ENCODE measurements at places on chromosomes 3 and 15.

DNA sequence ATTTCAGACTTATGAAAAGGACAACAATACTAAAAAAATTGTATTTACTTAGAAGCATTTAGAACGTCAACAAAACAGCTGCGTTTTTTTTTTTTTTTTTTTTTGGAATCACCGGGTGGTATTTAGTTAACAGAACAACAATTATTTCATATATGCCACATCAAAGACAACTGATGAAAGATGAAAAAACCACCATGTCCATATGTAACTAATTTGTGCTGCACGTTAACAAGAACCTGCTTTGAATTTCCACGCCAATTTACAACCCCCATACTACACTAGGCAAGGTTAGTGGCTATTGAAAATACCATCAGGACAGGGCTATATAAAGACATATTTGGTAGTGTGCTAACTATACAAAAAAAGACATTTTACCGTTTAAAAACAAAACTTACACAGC is 189.3 kb upstream of the ROBO1 start:
- DNase-seq, result no peak

GRCh38 chr15:82852941-82853561 is 43.6 kb downstream of the WHAMM start:
- DNase-seq, result no peak

GRCh38 chr15:80242132-80242769 is 9.8 kb downstream of the CTXND1 start:
- DNase-seq, result no peak

GRCh38 chr3:12833222-12834161 is 7.9 kb downstream of the RPL32 start:
- DNase-seq, result no peak

DNA sequence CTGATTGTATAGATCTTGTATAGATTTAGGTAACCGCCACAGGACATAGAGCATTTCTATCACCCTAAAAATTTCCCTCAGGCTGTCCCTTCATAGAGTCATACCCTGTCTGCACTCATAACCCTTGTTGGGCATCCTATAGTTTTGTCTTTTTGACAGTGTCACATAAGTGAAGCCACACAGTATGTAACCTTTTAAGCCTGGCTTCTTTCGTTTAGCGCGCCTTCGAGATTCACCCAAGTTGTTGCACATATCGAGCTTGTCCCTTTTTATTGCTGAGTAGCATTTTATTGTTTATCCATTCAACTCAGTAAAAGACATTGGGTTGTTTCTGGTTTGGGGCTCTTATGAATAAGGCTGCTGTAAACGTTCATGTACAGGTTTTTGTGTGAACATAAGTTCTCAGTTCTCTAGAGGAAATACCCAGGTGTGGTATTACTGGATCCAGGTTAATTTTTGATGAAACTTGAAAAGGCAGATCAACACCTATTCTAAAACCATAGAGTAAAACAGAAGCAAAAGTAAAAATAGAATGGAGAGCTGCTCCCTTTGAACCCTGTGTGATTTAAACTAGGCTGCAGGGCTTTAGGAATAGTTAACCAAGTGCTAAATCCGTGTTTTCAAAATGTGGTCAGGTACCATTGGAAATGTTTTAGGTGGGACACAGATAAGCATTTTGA is 49.5 kb downstream of the CD86 start:
- no peak for DNase-seq

GRCh38 chr15:38531509-38531908 is 33.1 kb downstream of the RASGRP1 start:
- DNase-seq, result no peak

- no peak for DNase-seq
Measured at GRCh38 chr3:138434875-138435772, 708 bp downstream of the ESYT3 start.

DNA sequence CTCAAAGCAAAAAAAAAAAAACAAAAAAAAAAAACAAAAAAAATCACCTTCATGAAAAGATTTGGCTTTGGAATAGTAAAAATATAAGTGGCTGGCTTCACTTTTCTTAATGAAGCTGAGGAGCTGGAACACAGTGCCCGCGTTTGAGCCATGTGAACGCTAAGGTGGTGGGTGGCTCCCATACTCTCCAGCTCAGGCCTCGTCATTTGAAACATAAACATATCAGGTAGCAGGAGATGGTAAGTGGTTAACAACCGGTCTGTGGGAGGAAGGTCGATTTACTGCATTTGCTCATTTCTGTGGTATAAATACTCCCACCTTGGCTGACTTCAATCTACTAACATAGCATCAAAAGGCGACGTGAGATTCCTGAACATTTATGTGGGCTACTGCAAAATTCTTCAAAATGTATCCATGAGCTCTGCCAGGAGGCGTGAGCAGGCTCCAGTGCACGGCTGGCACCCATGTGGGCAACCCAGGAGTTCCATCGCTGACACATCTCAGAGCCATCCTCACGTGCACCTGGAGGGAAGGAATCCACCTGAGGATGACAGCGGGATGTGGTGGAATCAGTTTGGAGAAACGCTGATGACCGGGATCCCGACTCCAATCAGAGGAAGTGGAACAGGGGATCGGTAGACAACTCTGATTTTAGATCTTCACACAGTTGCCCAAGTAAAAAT is 157.6 kb downstream of the ATP10A start:
- DNase-seq, result no peak

GRCh38 chr3:146493221-146493620 is 23.9 kb upstream of the PLSCR2 start:
- DNase-seq, result no peak

GRCh38 chr3:38643090-38643489 is 6.4 kb downstream of the SCN5A start:
- no peak for DNase-seq

GRCh38 chr3:35927441-35927840 is 288.1 kb downstream of the ARPP21 start:
- no peak for DNase-seq

GRCh38 chr3:16788440-16789056 is 96.2 kb upstream of the PLCL2 start:
- DNase-seq, result no peak

GRCh38 chr15:71808311-71809020 is 1.9 kb upstream of the NR2E3 start:
- DNase-seq, result no peak

DNA sequence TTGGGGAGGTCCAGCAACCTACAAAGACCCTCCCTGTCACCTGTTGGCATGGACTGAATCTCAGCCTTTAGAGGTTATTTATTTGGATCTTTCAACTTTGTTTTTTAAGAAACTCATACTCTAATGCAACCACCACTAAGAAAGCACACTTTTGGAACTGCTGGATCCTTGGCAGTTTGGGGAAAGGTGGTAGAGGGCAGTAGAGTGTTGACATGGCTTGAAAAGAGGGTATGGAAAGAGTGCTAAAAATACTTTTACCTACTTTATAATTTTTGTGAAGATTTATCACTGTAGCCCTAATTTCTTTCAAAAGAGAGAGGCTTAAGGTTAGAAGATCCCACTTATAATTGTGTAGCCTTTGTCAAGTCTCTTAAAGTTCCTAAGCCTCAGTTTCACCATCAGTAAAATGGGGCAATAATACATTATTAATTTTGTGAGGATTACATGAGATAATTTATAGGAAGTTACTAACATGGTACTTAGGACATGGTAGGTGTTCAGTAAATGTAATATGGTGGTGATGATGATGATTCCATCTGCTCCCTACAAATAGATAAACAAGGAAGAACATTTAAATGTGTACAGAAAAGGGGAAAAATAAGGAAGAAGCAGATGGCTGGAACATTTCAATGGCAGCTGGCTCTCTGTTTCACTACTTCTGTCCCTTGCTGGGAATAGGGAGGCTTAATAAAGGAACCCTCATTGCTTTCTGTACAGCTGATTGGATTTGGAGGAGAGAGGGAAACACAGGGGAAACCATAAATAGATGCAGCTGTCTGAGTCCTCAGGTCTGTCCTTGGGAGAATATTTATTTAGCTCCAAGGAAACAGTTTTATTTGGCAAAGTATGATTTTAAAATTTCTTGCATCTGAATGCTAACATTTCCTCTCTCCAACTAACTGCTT is 208.4 kb upstream of the ADAMTS9 start:
- DNase-seq, result no peak

DNA sequence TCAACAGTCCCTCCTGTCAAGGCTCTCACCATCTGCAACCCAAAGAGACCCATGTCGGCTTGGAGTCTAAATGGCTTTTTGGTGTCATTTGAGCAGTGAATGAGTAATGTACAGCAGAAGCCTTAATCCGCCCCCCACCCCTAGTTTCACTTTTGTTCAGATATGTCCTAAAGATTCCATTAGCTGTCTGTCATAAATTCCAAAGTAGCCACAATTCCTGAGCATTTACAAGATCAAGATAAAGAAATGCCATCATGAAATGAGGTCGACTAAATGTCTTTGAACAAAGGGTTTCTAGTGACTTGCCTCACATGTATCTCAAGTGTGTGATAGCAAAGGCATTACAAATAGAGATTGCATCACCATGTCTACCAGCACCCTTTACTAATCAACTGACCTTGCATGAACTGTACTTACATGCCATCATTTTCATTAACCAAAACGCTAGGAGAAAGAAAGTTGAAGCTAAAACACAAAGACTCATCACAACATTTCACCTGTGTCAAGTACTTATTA is 123.8 kb upstream of the PHLDB2 start:
- no peak for DNase-seq

- DNase-seq, result no peak
Measured at GRCh38 chr3:24145981-24146822, 201.1 kb downstream of the NR1D2 start.

DNA sequence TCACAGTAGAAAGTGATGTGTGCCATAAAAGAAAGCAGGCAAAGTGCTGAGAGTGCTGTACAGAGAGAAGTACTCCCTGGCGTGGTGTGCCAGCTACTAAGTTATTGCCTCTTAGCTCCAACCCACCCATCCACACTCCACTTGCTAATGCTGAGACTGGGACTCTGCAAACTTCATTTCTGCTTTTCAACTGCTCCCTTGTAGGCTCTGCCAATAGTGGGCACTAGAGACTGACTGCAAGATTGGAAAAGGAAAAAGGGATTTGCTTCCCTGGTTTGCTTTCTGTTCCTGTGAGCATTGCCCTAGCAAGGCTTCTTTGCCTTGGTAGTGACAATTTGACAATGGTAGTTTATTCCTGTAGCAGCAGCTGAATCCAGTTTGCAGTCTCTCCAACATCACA is 56.5 kb upstream of the TMEM108 start:
- DNase-seq, result no peak

DNA sequence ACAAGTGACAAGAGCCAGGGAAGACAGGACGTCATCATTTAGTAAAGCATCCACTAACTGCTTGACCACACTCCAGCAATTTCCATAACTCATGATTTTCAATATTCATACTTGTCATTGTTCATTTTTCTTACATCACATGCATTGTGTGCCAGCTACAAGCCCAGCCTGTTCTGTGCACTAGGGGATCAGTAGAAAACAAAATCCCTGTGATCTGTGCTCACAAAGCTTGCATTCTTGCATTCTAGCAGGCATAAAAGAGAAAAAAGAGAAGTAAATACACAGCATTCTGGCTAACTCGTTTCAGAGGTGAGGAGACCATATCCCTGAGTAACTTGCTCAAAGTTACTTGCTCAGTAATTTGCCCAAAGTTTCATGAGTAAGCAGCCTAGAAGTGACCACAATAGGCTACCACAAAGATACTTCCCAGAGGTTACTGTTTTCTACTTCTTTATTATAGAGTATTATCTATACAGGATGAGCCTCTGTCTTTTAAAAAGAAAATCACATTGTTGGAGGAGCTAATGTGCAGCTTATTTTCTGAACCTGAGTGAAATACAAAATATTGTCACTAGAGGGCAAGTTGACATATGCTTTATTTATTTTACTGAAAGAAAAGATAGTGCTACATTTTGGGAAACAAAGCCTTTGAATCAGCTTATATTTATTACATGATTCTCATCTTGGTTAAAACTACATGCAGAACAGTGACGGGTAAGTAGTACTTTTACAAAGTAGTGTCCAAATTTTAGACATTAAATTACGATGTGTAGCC is 701.4 kb upstream of the LMCD1 start:
- DNase-seq, result no peak

DNA sequence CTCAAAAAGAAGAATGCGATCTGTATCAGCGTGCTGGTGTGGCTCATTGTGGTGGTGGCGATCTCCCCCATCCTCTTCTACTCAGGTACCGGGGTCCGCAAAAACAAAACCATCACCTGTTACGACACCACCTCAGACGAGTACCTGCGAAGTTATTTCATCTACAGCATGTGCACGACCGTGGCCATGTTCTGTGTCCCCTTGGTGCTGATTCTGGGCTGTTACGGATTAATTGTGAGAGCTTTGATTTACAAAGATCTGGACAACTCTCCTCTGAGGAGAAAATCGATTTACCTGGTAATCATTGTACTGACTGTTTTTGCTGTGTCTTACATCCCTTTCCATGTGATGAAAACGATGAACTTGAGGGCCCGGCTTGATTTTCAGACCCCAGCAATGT is 1.3 kb downstream of the P2RY1 start:
- no peak for DNase-seq

Data from NCI-H1092 (cell line).